AG20443 (cell line): ENCODE measurements at places on chromosomes 2 and 18.

DNA sequence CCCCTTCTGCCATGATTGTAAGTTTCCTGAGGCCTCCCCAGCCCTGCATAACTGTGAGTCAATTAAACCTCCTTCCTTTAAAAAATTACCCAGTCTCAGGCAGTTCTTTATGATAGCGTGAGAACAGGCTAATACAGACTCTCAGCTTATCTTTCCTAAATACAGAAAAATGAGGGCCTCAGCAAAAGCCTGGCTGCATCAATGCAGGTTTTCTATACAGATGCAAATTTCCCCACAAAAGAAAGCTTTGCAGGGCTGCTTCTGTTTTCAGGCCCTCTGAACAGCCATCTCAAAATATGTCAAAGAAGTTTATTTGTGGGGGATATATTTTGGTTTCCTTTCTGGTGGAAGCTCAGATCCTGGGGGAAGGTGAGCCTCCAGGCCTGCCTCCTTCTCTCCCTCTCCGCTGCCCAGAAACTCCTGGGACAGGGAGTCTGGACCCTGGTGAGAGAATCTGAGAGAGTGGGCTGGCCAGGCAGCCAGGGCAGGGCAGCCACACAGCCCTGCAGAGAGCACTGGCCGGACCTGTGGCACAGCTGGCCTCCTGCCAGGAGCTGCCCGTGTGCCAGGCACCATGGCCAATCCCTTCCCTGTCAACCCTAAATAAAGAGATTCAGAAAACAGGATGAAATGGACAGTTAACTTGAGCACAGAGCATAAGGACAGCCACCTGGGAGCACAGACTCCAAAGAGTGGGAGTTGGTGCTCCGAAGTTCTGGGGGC is 21.6 kb upstream of the AGXT start:
- no peak for DNase-seq

DNA sequence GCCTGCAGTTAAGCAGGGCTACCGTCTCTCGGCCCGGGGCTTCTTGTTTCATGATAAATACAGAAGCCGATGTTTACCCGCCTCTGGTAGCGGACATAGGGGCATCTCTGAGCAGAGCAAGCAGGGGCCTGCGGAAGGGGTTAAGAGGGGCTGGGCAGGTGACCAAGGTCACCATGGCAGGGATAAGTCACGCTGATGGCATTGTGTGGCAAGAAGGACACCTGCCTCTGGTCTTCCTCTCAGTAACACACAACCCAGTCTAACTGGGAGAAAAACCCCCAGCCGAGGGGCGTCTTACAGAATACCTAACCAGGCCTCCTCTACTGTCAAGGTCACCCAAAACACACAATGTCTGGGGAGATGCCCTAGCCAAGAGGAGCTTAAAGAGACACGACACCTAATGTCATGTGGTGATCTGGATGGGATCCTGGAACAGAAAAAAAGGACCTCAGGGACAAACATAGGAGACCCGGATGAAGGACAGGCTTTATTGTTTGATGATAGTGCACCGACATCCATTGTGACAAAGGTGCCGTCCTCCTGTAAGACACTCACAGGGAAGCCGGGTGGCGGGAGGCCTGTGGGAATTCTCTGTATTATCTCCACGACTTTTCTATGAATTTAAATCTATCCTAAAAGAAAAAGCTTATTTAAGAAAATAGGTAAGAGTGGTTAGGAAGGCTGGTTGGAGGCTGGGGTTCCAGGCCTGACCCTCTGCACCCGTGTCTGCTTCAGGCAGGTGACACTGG is 24.8 kb downstream of the SH3BP4 start:
- DNase-seq, result no peak

- no peak for DNase-seq
Measured at GRCh38 chr2:71166812-71167211, 36.4 kb downstream of the MPHOSPH10 start.

GRCh38 chr18:8928847-8929780 is 173.4 kb upstream of the NDUFV2 start:
- DNase-seq, result no peak

DNA sequence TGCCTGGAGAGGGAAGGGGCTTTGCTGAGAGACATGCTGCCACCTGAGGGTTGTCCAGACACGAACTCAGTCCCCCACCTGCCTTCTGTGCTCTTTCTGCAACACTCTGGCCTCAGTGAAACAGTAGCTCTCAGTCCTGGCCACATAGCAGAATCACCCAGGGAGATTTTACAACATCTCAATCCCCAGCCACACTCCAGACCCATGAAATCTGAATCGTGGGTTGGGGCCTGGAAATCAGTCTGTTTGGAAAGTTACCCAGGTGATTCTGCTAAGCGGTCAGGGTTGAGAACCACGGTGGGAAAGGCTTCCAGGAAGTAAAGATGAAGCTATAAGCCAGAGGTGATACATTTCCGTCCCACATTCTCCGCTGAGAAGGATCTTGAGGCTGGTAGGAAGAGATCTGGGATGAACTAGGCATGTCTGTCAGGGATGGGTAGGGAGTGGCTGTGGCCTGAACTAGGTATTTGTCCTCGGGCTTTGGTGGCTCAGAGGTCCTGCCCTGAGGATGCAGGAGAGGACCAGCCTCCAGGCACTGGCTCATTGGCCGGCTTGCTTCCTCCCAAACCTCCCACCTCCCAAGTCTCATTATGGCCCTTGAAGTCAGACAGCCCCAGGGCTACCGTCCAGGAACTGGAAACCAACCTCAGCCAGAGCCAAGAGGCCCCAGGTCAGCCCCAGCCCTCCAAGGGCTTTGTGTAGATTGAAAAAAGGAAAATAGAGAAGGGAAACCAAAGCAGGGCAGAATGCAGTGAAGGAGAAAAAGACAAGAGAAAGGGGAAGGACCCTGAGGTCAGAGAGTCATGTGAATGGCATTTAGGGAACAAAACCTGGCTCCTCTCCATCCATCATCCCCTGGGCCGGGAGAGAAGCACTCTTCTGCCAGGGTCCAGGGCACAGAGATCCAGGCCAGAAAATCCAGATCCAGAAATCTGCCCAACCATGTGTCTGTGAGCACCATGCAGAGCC is 119.6 kb downstream of the ZFP36L2 start:
- no peak for DNase-seq

- no peak for DNase-seq
Measured at GRCh38 chr2:10700078-10700803, 10.5 kb upstream of the NOL10 start.

DNA sequence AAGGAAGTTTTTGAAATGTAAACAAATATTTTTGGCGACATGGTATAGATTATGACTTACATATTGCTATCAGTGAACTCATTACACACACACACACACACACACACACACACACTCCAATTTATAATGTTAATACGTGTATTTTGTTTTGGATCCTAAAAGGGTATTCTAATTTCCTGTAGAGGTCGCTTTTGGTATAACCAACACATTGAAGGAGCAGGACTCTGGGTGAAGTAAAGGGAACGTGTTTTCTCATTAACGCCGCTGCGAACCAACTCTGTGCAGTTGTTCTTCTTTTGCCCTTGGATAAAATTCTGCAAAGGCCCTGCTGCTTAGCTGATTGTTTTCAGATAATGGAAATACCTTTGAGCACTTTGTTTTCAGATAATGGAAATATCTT is 190.4 kb downstream of the PMAIP1 start:
- DNase-seq, result no peak

- DNase-seq, result no peak
Measured at GRCh38 chr2:152566728-152567069, 150.6 kb downstream of the PRPF40A start.

- no peak for DNase-seq
Measured at GRCh38 chr2:181781078-181781786, 100.9 kb upstream of the NEUROD1 start.

GRCh38 chr18:11293794-11294193 is 144.4 kb upstream of the PIEZO2 start:
- DNase-seq, result no peak

DNA sequence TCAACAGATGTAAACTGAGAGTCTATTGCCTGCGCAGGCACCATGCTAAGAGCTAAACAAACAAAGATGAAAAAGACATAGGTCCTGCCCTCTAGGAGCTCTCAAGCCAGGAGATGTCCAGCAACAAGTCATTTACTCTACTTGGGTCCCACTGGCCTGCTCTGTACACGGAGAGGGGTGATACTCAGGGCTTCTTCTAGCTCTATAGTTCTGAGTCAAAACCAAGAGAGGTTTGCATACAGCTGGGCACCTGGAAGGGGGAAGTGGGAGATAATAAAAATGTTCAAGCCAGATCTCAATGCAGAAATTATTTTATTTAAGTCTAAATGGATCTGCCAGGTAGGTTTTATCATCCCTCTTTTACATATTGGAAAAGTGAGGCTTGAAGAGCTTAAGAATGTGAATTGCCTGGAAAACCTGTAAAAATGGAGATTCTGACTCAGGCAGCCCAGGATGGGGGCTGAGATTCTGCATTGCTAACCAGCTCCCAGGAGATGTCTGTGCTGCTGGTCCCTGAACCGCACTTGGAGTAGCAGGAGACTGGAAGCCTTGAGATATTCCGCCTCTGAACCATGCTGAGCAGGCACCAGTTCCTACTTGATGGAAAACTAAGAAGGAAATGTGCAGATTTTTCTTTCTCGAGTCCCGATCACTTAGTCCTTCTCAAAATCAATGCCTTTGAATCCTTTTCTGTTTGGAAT is 201.1 kb downstream of the PRKCE start:
- no peak for DNase-seq

DNA sequence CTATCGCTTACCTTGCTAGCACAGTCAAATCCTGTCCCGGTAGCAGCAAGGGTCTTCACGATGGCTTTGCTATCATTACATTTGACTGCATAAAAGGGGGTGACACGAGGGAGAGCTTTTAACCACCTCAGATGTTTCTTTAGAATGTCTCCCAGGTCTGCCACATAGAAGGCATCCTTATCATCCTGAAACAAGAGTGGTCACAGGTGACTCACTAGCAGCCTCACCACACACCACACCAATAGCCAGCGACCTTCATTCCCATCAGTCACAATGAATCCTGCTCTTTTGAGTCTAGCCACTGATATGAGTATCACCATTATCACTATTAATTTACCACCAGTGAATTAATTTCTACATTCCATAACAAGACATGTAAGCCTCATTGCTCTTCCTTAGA is 3.7 kb downstream of the ODC1 start:
- no peak for DNase-seq

- no peak for DNase-seq
Measured at GRCh38 chr2:197134206-197134605, 176.4 kb downstream of the ANKRD44 start.

DNA sequence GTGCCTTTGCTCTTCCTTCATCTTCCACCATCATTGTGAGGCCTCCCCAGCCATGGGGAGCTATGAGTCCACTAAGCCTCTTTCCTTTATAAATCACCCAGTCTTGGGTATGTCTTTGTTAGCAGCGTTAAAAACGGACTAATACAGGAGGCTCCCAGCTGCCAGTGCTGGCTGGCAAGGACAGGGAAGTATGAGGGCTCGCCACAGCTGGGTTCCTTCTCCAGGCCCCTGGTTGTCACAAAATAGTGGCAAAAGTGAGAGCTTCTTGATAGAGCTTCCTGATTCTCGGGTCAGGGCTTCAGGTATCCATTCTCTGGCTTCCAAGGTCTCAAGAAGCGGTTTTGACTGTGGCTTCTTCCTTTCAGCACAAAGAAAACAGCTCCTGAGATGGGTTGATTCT is 85.0 kb downstream of the ZNF516 start:
- no peak for DNase-seq

GRCh38 chr2:72148837-72149555 is 1.3 kb upstream of the CYP26B1 start:
- DNase-seq, result peak; percentile 86

- DNase-seq, result peak; percentile 63
Measured at GRCh38 chr2:234991793-234992192, 40.0 kb downstream of the SH3BP4 start.

- DNase-seq, result peak; percentile 29
Measured at GRCh38 chr2:70385966-70386595, 84.2 kb upstream of the FAM136A start.

DNA sequence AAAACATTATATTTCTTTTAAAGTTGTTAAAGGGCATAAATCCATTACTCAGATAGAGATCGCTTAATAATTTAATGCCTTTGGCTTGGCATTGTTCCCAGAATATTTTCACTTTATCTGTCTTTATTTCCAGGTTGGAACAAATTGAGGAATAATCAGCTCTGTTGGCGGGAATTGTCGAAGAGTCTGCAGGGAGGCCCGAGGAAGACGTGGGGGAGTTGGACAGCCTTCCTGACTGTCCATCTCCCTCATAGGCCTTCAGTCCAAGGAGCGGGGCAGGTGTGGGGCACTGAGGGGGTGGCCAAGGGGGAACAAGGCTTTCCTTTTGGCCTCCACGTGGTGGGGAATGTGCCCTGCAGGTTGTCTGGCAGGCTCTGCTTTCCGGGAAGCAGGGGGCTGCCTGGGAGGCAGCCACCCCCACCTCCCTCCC is 179.6 kb downstream of the ZBTB7C start:
- DNase-seq, result no peak

- DNase-seq, result peak; percentile 73
Measured at GRCh38 chr2:85266146-85267041, 61.4 kb downstream of the TGOLN2 start.

- no peak for DNase-seq
Measured at GRCh38 chr2:63840081-63840784, 1.5 kb upstream of the UGP2 start.

DNA sequence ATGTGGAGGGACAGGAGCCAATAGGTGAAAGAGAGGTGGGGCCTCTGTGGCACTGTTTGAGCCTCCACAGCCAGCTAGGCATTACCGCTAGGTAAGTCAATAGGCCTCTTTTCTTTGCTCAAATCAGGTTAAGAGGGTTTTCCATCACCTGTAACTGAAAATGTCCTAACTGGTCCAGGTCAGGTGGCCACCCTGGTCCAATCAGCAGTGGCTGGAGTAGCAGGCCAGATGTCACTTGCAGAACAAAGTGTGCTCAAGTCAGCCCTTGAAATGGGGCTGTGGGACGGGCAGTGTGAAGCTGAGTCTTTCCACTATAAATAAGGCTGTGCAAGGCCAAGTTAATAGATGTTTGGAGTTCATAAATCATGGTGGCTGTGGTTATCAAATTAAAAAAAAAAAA is 20.9 kb downstream of the FBXO36 start:
- DNase-seq, result no peak

- peak; percentile 27 for DNase-seq
Measured at GRCh38 chr2:39437522-39438296, 624 bp upstream of the MAP4K3 start.

DNA sequence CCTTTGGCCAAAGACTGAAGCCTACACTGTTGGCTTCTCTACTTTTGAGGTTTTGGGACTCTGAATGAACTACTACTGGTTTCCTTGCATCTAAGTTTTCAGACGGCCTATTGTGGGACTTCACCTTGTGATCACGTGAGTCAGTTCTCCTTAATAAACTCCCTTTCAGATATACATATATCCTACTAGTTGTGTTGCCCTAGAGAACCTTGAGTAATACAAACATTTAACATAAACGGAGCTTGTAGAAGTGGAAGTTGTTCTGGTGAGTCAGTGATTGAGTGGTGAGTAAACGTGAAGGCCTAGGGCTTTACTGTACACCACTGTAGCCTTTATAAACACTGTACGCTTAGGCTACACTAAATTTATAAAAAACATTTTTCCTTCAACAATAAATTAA is 107.2 kb upstream of the CDH2 start:
- DNase-seq, result no peak

- no peak for DNase-seq
Measured at GRCh38 chr2:151344906-151345305, 12.5 kb upstream of the TNFAIP6 start.
